ENCODE measurements at places on chromosomes 1 and 21.
A peak's percentile ranks its signal among the peaks of the same experiment; 100 is the strongest.

- peak; percentile 87 for DNase-seq
Observed at GRCh38 chr1:2135441-2135841, 59.1 kb downstream of the FAAP20 start.

GRCh38 chr1:91784191-91784590 is 101.8 kb downstream of the TGFBR3 start:
- no peak for DNase-seq

DNA sequence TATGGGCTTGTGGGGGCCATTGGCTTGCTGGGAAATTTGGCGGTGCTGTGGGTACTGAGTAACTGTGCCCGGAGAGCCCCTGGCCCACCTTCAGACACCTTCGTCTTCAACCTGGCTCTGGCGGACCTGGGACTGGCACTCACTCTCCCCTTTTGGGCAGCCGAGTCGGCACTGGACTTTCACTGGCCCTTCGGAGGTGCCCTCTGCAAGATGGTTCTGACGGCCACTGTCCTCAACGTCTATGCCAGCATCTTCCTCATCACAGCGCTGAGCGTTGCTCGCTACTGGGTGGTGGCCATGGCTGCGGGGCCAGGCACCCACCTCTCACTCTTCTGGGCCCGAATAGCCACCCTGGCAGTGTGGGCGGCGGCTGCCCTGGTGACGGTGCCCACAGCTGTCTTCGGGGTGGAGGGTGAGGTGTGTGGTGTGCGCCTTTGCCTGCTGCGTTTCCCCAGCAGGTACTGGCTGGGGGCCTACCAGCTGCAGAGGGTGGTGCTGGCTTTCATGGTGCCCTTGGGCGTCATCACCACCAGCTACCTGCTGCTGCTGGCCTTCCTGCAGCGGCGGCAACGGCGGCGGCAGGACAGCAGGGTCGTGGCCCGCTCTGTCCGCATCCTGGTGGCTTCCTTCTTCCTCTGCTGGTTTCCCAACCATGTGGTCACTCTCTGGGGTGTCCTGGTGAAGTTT is 550 bp downstream of the RXFP4 start:
- DNase-seq, result peak; percentile 40

- peak; percentile 39 for DNase-seq
Observed at GRCh38 chr1:17419626-17420328, 19.7 kb downstream of the RCC2 start.

DNA sequence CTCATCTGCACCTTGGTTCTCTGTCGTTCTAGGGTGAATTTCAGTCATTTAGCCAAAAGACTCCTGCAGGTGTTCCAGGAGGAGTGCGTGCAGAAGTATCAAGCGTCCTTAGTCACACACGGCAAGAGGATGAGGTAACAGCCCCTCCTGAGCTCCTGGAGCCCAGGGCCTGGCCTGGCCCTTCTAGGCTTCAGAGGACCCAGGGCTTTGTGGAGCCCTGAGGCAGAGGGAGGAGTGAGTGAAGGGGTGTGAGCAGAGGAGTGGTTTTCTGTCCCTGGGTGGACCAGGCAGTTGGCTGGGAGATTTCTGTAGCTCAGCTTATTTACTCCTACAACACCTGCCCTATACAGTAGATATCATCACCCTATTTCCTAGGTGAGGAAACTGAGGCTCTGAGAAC is 15.7 kb upstream of the RASSF5 start:
- DNase-seq, result no peak

- no peak for DNase-seq
Observed at GRCh38 chr1:37174341-37174740, 140.0 kb upstream of the GRIK3 start.

DNA sequence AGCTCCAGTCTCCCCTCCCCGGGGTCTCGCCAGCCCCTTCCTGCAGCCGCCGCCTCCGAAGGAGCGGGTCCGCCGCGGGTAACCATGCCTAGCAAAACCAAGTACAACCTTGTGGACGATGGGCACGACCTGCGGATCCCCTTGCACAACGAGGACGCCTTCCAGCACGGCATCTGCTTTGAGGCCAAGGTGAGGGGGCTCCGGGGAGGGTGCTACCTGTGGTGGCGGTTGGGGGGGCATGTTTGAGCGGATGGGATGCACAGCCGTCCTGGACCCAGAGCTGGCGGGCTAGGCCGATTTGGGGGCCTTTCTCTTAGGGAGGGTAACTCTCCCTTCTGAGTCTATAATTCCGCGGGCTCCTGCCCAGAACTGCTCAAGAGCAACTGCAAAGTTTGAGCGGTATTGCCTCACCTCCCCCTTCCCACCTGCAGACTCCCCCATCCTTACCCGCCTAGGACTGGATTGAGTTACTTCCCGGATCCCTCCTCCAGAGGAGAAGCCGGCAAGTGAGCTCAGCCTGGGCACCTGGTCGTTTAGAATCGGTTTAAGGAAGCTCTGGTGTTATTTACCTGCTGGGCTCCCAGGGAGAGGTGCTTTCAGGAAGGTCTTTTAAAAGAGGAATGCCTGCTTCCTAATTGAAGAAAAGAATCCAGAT is 730 bp downstream of the NOS1AP start:
- DNase-seq, result no peak

DNA sequence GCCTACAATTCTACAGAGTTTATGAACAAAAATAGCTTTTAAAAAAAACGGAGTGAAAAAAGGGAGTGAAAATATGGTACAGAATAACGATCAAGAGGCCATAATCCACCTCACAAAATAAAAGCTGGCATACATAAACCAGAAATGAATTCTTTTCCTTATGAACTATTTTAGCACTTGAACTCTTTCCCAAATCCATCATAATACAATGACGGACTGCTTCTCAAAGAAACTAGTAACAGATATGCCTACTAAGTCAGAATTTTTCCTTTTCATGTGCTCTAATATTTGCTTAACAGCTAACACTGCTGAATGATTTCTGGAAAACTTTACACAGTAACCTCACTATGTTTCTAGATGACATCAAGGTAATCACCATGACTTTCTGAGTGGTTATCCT is 144.0 kb downstream of the EIF4G3 start:
- DNase-seq, result no peak

DNA sequence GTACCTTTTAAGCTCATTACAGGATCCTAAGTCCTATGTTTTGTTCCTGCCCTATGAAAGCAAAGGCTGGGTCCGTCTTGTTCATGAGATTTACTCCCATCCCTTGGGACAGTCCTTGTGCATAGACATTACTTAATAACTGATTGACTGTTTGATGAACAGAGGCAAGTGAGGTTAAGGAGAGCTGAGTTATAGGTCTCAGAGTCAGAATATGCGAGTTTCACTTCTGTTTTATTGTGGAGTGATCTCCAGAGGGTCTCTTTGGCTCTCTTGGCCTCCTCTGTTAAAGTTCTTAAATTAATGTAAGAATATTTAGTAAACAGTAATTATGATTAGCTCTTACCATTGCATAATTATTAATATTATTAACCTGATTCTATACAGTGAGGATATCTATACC is 52.6 kb downstream of the BRINP2 start:
- DNase-seq, result no peak

GRCh38 chr1:89762386-89762778 is 58.5 kb upstream of the LRRC8D start:
- no peak for DNase-seq

GRCh38 chr1:34763142-34763781 is 3.7 kb downstream of the GJB4 start:
- no peak for DNase-seq

GRCh38 chr1:19210772-19211549 is 895 bp upstream of the UBR4 start:
- DNase-seq, result no peak

DNA sequence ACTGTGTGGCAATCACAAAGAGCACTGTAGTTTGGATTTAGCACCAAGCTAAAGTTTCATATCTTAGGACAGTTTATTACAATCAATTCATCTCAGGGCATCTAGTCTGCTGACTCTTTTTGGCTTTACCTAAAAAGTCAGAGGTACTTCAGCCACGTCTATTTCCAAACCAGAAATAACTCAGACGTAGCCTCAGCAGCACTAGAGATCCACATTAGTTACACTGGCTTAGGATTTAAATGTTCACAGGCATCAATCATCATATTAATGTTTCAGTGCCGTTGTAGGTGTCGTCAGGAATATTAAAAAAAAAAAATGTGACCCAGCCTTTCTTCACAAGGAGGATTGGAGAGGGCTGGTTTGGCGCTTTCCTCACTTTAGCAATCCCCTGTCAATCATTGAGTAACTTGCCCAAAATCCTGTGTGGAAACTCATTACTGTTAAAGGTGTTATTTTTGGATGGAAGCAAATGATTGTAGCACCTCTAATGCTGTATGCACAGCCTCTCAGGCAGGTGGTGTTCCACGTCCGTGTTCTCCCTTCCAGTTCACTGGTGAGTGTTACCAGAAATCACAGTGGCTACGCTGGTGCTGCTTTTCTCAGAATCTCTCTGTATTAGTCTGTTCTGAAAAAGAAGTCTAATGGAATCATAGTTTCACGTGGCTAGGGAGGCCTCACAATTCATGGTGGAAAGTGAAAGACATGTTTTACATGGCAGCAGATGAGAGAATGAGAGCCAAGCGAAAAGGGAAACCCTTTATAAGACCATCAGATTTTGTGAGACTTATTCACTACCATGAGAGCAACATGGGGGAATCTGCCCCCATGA is 45.4 kb downstream of the NEK7 start:
- DNase-seq, result no peak

All from foreskin fibroblast (primary cell).